Right renal pelvis (tissue), 4 donors: ENCODE measurements at places on chromosomes 16 and 17.
A peak's percentile ranks its signal among the peaks of the same experiment; 100 is the strongest.

DNA sequence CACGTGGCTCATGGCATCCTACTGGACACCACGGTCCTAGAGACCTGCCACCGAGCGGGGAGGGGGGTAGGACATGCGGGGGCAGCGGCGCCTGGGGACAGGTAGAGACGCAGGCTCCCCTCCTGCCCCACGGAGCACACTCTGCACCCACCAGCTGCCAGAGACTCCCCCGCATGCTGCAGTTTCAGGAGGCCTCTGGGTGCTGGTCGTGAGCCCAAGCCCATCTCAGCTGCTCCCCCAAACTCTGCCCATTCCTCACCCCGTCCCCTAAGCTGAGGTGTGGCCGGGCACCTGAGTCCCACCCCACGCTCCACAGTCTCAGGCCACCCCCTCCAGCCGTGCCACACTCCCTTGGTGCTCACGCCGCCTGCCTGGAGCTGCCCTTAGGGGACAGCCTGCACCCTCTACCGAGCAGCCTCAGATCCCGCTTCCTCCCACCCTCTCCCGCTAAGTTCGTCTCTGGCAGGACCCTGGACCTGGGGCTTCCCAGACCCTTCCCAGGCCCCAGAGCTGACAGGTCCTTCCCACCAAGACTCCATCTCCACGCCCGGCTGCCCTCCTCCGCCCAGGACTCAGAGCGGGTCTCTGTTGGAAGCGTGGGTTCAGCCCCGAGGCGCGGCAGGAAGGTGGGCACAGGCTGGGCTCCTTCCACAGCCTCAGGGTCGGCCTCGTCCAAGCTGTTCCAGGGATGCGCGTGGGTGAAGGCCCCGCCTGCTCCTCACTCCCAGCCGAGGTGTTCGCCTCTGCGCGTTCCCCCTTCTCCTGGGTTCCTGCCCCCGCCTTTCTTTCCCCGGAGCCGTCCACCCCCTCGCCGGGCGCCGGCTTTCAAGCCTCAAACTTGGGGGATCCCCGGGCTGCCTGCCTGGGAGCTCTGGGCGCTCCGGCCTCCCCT, 1.3 kb downstream of the RAB40B start:
- DNase-seq, result no peak

DNA sequence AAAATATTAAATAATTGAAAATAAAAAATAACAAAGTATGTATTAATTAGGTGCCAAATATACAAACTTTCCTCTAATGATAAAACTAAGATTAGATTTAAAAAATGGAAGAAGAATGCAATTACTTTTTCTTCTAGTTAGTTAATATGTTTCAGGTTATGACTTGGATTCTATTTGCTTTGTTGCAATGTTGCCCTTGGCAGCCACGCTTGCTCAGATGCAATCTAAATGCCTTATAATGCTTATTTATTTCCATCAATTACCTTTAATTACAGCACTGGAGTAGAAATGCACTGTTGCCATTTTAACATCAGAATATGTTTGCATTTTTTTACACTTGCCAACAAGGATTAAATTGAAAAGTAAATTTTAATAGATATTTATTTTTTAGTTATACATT, 263.9 kb downstream of the CNTNAP4 start:
- DNase-seq, result no peak

DNA sequence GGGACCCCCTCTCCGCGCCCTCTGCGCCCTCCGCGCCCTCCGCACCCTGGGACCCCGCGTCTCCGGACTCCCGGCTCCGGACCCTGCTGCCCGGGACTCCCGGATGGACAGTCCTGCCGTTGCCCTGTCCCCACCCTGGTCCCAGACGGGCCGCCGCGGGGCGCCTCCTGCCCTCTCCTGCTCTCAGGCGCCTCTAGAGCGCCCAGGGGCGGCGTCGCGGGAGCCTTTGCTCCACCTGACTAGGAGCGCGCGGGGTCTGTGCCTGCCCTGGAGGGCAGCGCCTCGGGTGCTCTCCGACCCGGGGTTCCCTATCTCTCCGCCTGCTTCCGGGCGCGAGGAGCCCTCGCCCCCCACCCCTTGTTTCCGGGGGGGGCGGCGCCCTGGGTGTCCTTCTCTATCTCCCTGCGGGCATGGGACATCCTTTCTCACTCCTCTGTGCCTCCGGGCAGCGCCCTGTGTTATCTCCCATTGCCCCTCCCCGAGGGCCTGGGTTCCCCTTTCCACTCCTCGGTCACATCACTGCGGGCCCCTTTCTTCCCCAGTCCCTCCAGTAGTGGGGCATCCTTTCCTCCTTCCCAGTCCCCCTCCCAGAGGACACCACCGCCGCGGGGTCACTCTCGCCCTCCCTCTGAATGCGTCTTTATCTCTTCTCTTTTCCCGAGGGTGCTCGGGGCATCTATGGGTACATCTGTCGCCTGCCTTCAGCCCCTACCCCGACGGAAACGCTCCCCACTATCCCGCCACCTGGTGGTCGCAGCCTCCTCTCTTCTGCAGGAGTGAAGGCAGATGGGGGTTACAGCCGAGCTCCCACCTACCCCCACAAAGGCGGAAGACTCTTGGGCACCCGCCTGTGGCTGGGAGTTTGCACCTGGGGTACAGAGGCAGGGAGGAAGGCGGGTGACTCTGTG, 875 bp downstream of the PRKCB start:
- DNase-seq, result no peak

GRCh38 chr17:36600936-36601302, 464 bp upstream of the MRM1 start:
- no peak for DNase-seq

DNA sequence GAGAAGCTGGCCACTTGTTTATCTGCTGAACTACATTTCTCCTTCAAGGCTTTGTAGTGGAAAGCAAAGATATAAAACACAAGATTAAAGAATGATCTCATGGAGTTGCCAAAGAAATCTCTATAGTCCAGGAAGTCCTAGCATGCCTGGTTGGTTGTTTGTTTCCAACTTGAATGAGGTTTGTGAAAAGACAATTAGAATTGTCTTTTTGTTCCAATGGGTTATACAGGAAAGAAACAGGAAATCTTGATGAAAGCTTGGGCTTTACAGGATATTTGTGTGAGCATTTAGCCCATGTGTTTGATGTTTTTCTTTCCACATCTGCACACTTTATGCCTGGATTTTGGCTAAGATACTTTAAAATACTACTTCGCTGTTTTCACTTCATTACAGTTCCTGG, 273.4 kb downstream of the CEP112 start:
- peak; percentile 7 for DNase-seq

DNA sequence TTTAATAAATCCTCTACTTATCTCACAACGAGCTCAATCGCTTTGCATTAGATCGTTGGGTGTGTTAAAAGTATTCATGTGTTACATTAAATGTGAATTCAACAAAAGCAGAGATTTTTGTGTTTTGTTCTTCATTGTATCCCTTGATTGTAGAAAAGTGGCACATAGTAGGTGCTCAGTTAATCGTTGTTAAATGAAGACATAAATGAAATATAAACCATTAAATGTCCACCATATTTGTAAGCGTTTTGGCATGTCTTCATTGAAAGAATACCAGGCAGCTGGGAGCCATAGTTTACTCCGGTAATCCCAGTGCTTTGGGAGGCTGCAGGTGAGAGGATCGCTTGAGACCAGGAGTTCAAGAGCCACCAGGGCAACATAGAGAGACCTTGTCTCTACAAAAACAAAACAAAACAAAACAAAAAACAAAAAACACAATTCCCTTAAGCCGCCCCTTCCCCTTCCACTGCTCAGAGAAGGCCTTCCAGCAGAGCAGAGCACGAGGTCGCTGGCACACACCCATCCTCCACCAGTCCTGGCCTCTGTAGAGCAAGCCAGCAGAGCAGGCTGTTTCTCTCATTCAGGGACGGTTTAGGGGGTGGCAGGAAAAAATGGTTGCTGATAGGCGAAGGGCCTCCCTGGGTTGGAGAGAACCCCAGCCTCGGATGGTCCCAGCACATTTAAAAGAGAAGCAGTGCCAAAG, 673 bp upstream of the CHD9 start:
- no peak for DNase-seq

DNA sequence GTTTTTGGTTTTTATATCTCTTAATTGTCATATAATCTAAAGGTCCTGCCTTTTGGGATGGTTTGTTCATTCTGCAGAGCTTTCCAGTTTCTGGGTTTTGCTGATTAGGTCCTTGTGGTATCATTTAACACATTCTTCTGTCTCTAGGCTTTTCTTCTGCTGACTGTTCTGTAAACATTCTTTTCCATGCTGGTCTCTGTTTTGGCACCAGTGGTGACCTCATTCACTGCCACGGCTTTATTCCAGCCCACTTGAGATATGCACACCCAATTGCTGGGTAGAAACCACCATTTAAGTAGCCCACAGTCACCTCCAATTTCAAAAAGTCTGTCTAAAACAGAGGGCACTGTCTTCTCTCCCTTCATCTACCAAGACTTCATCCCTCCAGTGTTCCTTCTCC, 31.1 kb upstream of the COX10 start:
- no peak for DNase-seq

DNA sequence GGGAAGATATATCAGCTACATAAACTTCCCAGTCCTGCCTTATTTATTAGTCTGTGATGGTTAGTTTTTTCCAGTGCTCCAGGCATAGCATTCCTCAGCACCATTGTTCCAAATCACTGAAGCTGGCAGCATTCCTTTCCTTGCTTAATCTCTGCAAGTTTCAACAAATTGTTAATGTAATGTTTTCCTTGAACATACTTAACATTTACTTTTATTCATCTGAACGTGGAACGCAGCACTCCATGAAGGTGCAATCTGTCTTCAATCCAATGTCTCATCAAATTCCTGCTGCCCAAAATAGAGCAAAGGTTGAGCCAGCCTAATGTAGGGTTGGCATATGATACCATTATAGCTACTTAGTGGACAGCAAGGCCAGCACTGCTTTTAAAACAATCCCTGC, 441.1 kb upstream of the RBFOX1 start:
- DNase-seq, result no peak

DNA sequence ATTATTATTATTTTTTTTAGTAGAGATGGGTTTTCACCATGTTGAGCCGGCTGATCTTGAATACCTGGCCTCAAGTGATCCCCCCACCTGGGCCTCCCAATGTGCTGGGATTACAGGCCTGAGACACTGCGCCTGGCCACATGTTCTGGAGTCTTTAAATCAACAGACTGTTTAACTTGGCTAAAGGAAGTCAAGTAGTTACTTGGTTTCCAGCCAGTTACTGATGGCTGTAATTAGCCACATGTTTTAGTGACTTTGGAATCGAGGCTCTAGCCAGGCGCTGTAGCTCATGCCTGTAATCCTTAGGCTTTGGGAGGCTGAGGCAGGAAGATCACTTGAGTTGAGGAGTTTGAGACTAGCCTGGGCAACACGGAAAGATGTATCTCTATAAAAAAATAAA, 699.2 kb upstream of the RBFOX1 start:
- DNase-seq, result no peak

DNA sequence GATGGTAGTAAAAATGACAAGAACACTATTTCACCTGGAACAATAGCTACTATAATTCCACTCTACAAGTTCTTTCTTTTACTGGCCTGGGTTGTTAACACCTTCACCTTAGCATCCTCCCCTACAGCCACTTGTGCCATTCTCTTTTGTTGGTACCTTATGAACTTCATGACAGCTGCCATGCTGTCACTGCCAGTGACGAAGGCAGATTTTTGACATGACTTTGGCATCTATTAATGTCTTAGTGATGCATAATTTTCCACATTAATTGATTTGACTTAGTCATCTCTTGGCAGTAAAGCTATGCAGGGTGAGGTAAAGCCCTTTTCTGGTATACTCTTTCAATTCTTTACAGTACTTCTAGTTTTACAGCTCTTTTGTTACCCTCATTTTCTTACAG, 207.9 kb downstream of the TANC2 start:
- no peak for DNase-seq

DNA sequence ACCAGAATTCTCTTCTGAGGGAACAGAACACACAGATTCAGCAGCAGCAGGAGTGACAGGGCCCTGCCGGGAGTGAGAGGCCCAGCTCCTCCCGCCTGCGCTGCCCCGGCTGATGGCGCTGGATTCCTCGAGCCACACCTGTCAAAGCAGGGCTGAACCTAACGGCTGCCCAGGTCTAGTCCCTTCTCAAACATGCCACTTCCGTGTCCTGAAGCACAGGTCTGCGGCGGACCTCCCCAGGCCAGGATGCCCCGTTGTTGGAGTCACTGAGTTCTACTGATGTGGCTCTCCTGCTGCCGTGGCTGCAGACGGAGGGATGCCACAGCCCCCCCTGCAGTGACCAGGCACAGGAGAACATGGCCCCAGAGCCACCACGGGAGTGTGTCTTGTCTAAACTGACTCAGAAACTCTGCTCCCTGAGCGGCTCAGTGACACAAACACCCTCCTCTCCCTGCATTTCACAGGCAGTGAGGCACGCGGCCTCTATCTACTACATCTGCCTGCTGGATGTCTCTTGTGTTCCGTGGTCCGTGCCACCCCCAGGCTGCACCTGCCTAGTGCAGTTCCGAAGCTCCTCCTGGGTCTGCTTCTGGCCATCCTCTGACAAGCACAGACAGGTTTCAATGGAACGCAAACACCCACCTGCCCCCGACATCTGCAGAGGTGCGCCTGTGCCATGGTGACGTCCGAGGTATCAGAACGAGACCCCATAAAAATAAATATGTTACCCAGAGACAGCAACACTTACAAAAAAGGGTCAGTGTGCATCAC, 44.7 kb upstream of the DNAH17 start:
- no peak for DNase-seq

- DNase-seq, result no peak
Observed at GRCh38 chr17:82602487-82602886, 45.8 kb downstream of the WDR45B start.

DNA sequence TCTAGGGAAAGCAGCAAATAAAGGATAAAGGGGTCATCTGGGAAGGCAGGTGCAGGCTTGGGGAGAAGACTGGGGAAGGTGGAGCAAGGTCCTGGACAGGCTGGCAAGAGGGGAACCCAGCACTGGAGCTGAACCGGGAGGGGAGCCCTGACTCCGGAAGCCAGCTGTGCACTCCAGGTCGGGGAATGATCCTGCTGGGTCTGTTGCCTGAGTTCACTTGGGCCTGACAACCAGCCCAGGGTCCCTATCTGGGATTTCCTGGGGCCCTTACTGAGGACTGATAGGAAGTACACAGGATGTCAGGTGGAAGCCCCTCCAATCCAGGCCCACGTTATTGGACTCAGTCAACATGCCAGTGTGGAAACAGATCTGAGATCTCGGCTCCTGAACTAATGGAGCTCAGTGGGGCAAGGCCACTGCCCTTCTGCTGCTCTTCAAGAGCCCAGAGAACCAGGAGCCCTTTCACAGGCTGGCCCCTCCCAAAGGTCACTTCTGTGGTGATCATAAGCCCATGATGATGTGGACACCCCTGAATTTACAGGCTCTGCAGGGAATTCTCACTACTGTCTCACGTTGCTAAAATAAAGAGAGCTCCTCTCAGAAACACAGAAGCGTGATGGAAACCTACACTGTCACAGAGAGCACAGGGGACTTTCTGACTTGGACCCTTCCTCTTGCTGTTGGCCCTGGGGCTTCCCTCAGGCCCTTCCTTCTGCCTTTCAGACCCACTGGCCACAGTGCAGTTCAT, 19.9 kb upstream of the PITPNM3 start:
- no peak for DNase-seq
